CD14-positive monocyte (primary cell): ENCODE measurements at places on chromosomes 6 and 20. TPM values are rescaled to one million over a fixed set of nuclear protein-coding genes. Genes with fewer than 3 reads are reported as not detected.

GRCh38 chr20:57480444-57481160, 44.3 kb downstream of the CTCFL start:
- DNase-seq: no peak

The SLC22A2 gene
- polyA plus RNA-seq: not detected

GRCh38 chr6:20797597-20797996, 263.3 kb downstream of the CDKAL1 start:
- DNase-seq: no peak

DNA sequence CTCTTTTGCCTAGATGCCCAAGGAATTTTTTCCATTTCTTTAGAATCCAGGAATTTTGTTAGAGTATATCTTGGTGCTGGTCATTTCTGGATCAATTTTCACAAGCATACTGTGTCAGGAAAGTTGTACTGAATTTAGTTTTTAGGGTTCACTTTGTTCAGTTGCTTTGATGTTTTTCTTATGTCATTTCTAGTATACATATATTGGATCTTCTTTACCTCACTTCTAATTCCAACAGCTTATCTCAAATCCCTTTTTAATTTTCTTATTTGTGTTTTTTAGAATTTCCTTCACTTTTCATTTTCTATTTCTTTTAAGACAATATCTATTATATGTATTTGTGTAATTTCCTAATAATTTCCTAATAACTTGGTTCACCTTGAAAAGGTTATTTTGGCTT, 281.0 kb upstream of the AGPAT4 start:
- no peak for DNase-seq

GRCh38 chr6:136979206-136979605, 57.1 kb downstream of the SLC35D3 start:
- no peak for DNase-seq

The DAAM2 gene
- not detected for polyA plus RNA-seq

The PACRG gene
- not detected for polyA plus RNA-seq

DNA sequence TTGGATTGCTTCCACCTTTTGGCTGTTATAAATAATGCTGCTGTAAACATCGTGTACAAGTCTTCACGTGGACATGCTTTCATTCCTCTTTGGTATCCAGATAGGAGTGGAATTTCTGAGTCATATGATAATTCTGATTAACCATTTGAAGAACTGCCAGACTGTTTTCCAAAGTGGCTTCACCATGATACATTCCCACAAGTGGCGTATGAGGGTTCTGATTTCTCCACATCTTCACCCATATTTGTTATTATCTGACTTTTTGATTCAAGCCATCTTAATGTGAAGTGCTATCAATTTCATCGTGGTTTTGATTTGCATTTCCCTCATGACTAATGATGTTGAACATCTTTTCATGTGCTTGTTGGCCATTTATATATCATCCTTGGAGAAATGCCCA, 2.9 kb upstream of the SNRPB start:
- DNase-seq: no peak

DNA sequence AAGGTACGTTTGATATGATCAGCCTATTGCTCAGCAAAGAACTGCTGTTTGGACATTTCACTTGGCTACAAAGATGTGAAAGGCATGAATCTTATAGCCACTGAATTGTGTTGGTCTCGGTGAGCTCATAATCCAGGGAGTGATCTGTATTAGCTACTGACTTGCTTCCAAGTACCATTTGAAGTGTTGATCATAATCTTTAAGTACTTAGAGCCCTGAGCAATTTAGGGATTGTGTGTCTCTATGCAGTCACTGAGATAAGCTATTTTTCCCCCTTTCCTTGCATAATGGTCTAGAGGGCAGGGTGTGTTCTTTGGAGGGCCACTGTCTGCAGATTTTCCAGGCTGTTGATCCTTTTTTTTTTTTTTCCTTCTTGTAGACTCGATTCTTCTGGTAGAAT, 393.6 kb downstream of the ESR1 start:
- no peak for DNase-seq

DNA sequence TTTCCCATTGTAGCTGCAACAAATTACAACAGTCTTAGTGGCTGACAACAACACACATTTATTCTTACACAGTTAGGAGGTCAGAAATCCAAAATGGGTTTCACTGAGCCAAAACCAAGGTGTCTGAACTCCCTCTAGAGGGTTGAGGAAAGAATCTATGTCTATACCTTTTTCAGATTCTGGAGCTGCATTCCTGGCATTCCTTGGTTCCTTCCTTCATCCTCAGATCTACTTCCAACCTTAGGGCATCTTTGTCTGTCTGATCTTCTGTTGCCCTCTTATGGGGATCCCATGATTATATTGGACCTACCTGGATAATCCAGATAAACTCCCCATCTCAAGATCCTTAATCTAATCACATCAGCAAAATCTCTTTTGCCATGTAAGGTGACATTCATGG, 540.9 kb upstream of the MAP3K7 start:
- DNase-seq: no peak

DNA sequence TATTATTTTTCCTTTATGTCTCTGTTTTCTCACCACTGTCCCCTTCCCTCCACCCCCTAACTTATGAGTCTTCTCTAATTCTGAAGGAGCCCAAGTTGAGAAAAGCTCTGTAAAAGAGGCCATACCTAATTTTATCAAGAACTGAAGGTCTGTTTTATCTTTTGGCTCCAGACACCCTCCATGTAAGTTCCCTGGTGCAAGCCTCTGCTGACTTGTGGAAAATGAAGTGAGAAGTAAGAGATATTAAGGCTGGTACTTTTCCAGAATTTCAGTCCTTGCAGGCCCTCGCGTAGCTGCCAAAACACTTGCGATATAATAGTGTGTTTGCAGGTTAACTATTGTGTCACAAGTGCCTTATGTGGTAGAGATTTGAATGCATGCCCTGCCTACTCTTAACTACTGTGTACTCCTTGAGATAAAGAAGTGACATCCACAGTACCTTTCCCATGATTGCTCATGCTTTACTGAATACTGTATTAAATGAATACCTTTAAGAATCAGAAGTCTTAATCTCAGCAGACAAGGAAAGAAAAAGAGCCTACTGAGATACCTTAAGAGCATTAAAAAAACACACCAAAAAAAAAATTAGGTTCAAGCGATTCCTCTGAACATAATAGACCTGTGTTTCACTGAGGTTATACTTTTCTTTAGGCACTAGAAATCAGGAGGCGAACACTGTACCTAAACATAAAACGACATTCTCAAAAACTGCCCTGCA, 143.6 kb upstream of the ZNF184 start:
- DNase-seq: no peak

- no peak for DNase-seq
Observed at GRCh38 chr6:136753624-136754023, 38.7 kb downstream of the MAP3K5 start.

The BTNL2 gene
- polyA plus RNA-seq: not detected

The PEX6 gene
- polyA plus RNA-seq: 16.2 TPM

DNA sequence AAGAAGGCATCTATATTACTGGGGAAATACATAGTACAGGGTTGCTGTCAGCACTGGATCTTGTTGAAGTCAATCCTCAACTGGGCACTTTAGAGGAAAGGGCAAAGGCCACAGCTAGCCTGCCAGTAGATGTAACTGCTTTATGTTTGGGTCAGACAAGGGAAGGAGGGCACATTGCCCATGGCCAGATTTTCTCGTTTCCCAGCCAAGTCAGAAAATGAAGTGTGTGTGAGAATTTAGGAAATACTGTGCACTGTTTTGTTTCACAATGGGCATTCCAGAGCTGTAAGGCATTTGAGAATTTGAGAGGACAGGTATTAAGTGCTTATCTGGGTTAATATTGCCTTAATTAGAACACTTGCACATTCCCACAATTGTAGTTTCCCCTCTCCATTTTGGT, 183.9 kb upstream of the MCHR2 start:
- DNase-seq: no peak

The BMP5 gene
- polyA plus RNA-seq: not detected

- DNase-seq: no peak
Observed at GRCh38 chr20:33164763-33165095, 3.2 kb upstream of the BPIFA2 start.

DNA sequence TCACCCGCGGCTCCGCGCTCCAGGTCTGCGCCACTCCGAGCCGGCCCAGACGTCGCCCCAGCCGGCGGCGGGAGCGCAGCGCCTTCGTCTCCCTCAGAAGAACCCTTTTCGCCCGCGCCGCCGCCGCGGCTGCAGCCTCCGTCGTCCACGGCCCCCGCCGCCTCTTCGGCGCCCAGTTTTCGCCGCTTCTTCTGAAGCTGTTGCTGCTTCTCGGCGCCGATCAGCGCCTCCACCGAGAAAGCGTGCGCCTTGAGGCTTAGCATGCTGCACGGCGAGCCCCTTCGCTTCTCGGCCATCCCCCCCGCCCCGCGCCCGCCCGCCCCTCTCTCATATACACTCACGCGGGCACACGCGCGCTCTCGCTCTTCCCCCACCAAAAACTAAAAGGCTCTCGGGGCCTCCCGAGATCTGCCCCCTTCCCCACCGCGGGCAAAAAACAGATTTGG, 489 bp downstream of the TBX18 start:
- DNase-seq: no peak

- DNase-seq: no peak
Observed at GRCh38 chr6:46850792-46851191, 57.6 kb downstream of the MEP1A start.

DNA sequence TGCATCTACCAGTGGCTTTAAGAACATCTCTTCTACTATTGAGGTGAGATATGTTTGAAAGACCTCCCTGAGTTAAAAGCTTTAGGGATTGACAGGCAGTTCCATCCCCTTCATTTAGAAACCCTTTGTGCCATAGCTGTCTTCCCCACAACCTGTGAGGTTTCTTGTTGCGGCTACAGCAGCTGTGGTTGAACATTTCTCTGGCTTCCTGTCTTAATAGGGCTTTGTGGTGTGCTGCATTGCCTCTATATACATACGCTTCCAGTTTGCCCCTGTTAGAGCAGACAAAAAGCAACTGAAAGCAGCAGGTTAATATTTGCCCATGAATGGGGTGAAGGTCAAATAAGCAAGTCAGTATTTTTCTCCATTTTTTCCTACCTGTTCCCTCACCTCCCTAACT, 210.2 kb downstream of the TMEM200A start:
- DNase-seq: no peak

The RNF217 gene
- 2.2 TPM for polyA plus RNA-seq

The GATA5 gene
- not detected in 2 replicates for polyA plus RNA-seq
